PC-9 (cell line): ENCODE measurements at places on chromosomes 2 and 18. TPM values are rescaled to one million over a fixed set of nuclear protein-coding genes. Genes with fewer than 3 reads are reported as not detected.

DNA sequence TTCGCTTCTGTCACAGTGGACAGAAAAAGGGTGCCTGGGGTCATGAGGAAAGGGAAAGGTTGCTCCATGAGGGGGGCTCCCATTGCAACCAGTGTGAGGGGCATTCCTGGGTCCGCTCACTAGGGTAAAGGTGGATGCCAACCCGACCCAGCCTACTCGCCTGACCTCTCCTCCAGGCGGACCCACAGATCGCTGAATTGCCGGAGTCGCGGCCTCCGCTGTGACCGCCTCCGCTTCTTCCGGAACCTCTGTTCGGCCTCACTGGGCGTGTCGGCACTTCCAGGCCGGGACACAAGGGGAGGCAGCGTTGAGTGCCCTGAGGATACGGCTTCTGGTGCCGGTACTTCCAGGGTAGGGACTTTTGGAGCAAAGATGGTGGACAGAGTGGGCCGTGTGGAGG lies 57.1 kb downstream of the TRABD2A start:
- DNase-seq = no peak
- H3K27ac ChIP-seq = no peak overlapping the region
- no peaks in the 10 kb centered on the region for H3K4me1 ChIP-seq

DNA sequence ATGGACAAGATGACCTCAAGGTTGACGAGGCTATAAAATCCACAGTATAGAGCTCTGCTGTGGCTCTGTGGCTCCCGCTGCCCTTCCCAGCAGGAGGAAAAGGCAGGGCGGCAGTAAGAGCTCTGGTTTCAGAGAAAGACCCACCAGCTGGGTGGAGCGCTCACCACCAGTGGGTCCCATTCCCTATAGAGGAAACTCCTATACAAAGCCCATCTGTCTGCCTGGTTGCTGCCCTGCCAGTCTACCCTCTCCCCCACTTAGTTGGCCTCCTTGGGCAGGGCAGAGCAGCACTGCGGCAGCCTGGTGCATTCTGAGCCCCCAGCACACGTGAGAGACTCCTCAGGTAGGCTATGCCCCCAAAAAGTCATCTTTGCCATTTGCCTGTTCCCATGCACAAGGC lies 26.5 kb downstream of the TNS1 start:
- no peaks in the 10 kb centered on the region for H3K36me3 ChIP-seq
- no peaks in the 10 kb centered on the region for H3K4me1 ChIP-seq
- H3K27me3 ChIP-seq = peaks cover 26% of the 10 kb centered on the region
- H3K4me3 ChIP-seq = no peak overlapping the region
- no peak overlapping the region for H3K27ac ChIP-seq

- H3K36me3 ChIP-seq = no peaks in the 10 kb centered on the region
- H3K4me1 ChIP-seq = no peaks in the 10 kb centered on the region
- peaks cover 70% of the 10 kb centered on the region for H3K27me3 ChIP-seq
- no peak overlapping the region for H3K4me3 ChIP-seq
Observed at GRCh38 chr2:238554468-238555315, 128.0 kb downstream of the ASB1 start.

Gene CRIM1
- 133 and 154 TPM in 2 replicates for total RNA-seq

GRCh38 chr18:62318228-62319180 lies 6.6 kb upstream of the TNFRSF11A start:
- H3K27me3 ChIP-seq = no peaks in the 10 kb centered on the region
- H3K36me3 ChIP-seq = no peaks in the 10 kb centered on the region
- no peak overlapping the region for H3K27ac ChIP-seq
- no peak overlapping the region for H3K4me3 ChIP-seq
- H3K4me1 ChIP-seq = no peaks in the 10 kb centered on the region

- H3K4me3 ChIP-seq = no peak overlapping the region
- no peaks in the 10 kb centered on the region for H3K4me1 ChIP-seq
- peaks cover 96% of the 10 kb centered on the region for H3K27me3 ChIP-seq
- no peak overlapping the region for H3K27ac ChIP-seq
Observed at GRCh38 chr2:60531701-60532133, 21.7 kb downstream of the BCL11A start.

DNA sequence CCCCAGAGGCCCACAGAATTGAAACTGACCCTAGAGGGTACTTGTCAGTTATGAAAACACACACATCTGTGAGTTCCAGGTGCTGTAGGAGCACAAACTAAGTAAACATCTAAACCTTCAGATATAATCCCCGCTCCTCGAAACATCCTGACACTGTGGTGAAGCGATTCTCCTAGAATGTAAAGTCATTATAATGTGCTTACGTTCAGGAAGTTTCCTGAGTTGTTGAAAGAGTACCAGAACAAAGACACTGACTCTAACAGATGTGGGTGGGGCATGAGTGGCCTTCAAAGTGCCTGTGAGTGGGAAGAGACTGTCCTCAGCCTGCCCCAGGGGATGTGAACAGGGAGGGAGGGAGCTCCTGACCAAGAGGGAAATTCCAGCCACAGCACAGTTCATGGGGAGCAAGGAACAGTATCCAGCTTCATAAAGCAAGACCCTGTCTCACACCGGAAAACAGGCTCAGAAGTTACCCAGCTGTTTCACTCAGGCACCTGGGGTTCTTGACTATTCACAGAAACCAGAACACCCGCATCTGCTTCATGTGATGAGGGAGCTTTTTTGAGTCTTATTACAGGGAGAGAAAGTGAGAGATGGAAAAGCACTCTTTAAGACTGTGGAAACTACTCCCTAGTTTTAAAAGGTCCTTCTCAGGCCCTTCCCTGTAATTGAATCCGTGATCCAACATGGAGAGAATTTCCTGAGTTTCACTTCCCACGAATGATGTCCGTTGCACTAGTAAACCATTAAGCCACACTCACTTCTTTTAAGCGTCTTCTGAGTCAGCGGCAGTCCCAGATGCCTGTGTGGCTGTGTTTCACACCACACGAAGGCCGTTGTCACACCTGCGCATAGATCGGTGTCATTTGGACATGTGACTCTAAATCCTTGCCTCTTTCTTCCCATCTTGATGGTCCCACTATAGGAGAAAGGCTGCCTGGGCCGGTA lies 88.6 kb upstream of the EML6 start:
- no peak overlapping the region for H3K27ac ChIP-seq
- peaks cover 62% of the 10 kb centered on the region for H3K36me3 ChIP-seq
- no peak overlapping the region for H3K4me3 ChIP-seq
- H3K4me1 ChIP-seq = no peaks in the 10 kb centered on the region

Gene NAT8
- total RNA-seq = not detected in 2 replicates

Gene OBSL1
- total RNA-seq = 110 and 161 TPM in 2 replicates

GRCh38 chr18:57063601-57064103 lies 83.2 kb upstream of the BOD1L2 start:
- H3K27me3 ChIP-seq = no peaks in the 10 kb centered on the region
- H3K4me1 ChIP-seq = no peaks in the 10 kb centered on the region
- no peaks in the 10 kb centered on the region for H3K36me3 ChIP-seq
- DNase-seq = no peak

DNA sequence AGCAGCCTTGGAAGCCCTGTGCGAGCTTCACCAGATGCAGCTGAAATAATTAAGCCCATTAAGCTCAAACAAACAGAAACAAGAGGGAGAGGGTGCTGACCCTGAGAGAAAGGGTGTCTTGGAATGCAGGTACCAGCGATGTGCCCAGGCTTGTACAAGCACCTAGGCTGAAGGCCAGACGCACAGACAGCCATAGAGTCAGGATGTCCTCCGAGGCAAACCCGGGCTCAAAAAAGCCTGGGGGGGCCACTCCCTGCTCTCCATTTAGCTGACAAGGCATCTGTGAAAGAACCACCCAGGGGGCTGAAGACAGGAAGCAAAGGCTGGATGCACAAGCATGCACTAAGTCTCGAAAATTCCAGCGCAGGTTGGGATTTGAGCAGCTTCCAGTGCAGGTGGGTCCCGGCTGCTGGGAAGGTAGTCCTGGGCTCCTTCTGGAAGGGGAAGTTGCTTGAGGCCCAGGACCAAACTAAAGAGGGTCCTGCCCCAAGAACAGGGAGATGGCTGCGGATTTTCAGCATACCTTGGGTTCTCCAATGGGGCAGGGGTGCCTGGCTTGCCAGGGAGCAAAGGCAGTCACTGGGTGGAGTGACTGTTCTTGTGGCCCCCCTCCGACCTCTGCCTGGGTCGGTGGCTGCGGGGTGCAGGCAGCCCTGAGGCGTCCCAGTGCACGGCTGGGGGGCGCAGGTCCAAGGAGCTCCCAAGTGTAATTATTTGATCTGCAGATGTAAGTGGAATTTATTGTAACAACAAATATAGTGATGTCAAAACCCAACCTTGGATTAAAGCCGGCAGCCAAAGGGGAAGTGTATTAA lies 5.9 kb downstream of the GBX2 start:
- H3K4me1 ChIP-seq = no peaks in the 10 kb centered on the region
- no peaks in the 10 kb centered on the region for H3K27me3 ChIP-seq
- H3K4me3 ChIP-seq = no peak overlapping the region
- no peaks in the 10 kb centered on the region for H3K36me3 ChIP-seq
- no peak for DNase-seq

DNA sequence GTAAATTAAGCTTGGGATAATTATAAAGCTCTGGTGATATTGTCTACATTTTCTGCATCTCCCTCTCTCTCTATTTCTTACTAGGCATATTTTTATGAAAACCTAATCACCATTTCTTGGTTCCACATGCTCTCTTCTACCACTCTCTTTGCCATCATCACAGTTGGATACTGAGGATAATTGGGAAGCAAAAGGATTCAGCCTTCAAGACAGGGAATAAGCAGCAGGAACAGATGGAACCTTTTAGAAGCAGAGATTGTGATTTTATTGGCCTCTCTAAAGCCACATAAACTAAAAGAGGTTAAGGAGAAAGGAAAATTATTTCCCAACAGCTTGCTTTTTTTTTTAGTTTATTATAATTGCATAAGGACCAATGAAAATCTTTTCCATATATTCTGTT lies 226.3 kb upstream of the SPHKAP start:
- H3K36me3 ChIP-seq = no peaks in the 10 kb centered on the region
- H3K27me3 ChIP-seq = no peaks in the 10 kb centered on the region
- H3K27ac ChIP-seq = no peak overlapping the region
- H3K4me3 ChIP-seq = no peak overlapping the region

DNA sequence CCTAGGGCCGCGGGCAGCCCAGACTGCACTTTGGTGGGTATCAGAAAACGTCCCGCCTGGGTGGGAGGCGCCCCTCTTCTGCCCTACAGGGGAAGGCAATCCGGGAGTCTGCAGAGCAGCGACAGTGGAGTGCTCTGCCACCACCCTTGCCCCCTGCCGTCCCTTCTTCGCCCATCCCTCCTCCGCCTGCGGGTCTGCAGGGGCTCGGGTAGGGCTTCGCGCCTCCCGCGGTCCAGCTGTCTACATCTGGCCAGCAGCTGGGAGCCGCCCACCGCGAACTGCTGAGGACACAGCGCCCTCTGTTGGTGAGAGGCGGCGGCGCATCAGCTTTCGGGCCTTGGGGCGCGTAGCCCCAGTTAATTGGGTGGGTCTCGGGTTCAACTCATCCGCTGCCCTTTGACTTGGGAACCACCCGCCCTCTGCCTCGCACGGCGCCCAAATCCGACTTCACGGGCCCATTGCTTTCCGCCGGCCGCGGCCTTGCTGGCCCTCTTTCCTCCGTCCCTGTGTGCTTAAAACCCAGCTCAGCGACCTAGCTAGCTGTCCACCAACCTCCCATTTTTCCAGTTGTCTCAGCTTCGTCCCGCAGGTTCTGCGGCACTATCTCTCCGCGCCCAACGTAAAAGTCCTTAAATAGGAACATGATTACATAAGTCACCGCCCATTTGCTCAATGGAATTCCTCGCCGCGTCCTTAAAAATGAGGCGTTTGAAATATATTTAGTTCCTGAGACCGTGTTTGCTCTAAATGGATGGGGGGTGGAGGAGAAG lies 17.6 kb downstream of the WNT10A start:
- no peaks in the 10 kb centered on the region for H3K36me3 ChIP-seq
- peak; percentile 71 for DNase-seq
- no peak overlapping the region for H3K4me3 ChIP-seq

- no peaks in the 10 kb centered on the region for H3K36me3 ChIP-seq
- no peak for DNase-seq
- no peak overlapping the region for H3K4me3 ChIP-seq
- peaks cover 68% of the 10 kb centered on the region for H3K27me3 ChIP-seq
- H3K27ac ChIP-seq = no peak overlapping the region
- no peaks in the 10 kb centered on the region for H3K4me1 ChIP-seq
Observed at GRCh38 chr2:129623783-129624182, 355.7 kb upstream of the RAB6C start.

DNA sequence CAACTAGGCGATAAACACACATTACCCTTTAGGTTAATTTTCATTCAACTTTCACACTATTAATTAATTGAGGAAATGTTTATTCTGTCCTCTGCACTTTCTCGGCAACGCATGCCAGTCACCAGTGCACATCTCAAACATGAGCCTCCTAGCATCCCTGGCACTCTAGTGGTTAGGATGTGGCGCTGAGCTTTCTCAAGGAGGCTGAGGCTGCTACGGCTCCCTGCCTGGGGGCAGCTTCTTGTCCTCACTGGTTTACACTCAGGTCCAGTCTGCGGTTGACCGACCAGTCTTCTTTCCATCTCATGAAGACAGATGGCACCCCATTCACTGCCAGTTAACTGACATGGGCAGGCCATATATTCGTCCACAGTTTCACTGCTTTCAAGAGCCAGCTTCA lies 463.4 kb downstream of the EIPR1 start:
- H3K4me1 ChIP-seq = no peaks in the 10 kb centered on the region
- H3K4me3 ChIP-seq = no peak overlapping the region
- peaks cover 79% of the 10 kb centered on the region for H3K27me3 ChIP-seq
- no peak for DNase-seq

GRCh38 chr2:176830362-176830761 lies 382.2 kb upstream of the HNRNPA3 start:
- H3K4me1 ChIP-seq = no peaks in the 10 kb centered on the region
- DNase-seq = no peak
- no peak overlapping the region for H3K4me3 ChIP-seq
- H3K27me3 ChIP-seq = peaks cover 15% of the 10 kb centered on the region
- H3K27ac ChIP-seq = no peak overlapping the region
- H3K36me3 ChIP-seq = no peaks in the 10 kb centered on the region

- H3K36me3 ChIP-seq = no peaks in the 10 kb centered on the region
- H3K27me3 ChIP-seq = no peaks in the 10 kb centered on the region
- no peak overlapping the region for H3K27ac ChIP-seq
- peaks cover 37% of the 10 kb centered on the region for H3K4me1 ChIP-seq
Observed at GRCh38 chr2:12861344-12861930, 144.7 kb downstream of the TRIB2 start.

Gene PDCD1
- not detected in 2 replicates for total RNA-seq

Gene KRCC1
- 12.3 and 17.4 TPM in 2 replicates for total RNA-seq

GRCh38 chr2:44184106-44184505 lies 15.4 kb downstream of the PPM1B start:
- no peak overlapping the region for H3K4me3 ChIP-seq
- DNase-seq = no peak
- 0 out of 2 replicates have a peak, but pooled peaks cover 3% of the 10 kb centered on the region for H3K36me3 ChIP-seq
